Hematopoietic multipotent progenitor cell (in vitro differentiated cells): ENCODE measurements at places on chromosomes 2 and 18. TPM values are rescaled to one million over a fixed set of nuclear protein-coding genes. Genes with fewer than 3 reads are reported as not detected.

DNA sequence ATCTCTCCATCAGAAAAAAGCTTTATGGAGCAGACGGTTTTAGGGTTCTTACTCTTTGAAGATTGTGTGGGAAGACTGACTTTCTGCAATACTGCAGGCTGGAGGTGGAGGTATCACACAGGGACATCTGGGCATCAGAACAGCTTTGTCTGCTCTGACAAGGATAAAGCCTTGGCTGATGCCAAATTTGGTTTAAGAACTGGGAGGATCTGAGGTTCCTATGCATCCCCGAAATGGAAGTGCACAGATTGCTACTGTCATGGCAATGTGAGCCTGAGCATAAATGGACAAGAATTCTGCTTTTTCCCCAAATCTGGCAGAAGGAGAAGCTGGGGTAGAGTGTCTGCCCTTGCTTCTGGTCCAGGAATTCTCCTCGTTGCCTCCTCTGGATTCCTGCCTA lies 424.3 kb downstream of the SLC4A3 start:
- no peak for DNase-seq

TRIM43 gene
- total RNA-seq: not detected

GRCh38 chr2:191049728-191050639 lies 36.0 kb upstream of the STAT1 start:
- DNase-seq: no peak

DNA sequence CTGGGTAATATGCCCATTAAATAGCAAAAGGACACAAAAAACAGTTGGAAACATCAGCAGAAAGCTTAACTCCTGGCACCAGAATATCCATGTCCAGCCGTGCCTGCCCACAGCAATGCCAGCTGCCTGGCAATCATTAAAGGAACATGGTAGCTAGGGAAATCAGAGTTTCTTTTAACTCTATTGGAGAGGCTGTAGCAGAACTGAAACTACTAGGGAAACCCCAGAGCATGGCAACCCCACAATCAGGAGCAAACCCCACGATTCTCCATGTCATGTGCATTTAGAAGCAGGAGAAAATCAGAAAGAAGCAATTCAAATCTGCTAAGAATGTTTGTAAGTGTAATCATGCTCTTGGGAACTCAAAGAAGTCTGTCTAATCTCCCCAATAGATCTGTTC lies 409.0 kb upstream of the SMIM21 start:
- no peak for DNase-seq

DNA sequence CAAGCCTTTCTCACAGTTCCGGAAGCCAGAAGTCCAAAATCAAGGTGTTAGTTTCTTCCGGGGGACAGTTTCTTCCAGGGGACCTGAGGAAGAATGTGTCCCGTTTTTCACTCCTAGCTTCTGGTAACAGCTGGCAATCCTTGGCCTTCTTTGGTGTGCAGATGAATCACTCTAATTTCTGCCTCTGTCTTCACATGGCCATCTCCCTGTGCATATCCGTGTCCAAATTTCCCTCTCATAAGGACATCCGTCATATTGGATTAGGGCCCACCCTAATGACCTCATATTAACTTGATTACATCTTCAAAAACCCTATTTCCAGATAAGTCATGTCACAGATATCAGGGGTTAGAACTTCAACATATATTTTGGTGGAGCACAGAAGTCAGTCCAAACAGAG lies 141.4 kb downstream of the ZEB2 start:
- no peak for DNase-seq

COL4A4 gene
- total RNA-seq: not detected

DNA sequence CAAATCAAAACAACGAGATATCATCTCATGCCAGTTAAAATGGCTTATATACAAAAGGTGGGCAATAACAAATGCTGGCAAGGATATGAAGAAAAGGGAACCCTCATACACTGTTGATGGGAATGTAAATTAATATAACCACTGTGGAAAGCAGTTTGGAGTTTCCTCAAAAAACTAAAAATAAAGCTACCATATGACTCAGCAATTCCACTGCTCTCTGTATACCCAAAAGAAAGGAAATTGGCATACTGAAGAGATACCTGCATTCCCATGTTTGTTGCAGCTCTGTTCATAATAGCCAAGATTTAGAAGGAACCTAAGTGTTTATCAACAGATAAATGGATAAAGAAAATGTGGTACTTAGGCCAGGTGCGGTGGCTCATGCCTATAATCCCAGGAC lies 124.8 kb downstream of the MSTN start:
- DNase-seq: no peak
